SJCRH30 (cell line): ENCODE measurements at places on chromosomes 7 and 10. TPM values are rescaled to one million over a fixed set of nuclear protein-coding genes. Genes with fewer than 3 reads are reported as not detected.

GPR15LG gene
- not detected in 2 replicates for total RNA-seq

DNA sequence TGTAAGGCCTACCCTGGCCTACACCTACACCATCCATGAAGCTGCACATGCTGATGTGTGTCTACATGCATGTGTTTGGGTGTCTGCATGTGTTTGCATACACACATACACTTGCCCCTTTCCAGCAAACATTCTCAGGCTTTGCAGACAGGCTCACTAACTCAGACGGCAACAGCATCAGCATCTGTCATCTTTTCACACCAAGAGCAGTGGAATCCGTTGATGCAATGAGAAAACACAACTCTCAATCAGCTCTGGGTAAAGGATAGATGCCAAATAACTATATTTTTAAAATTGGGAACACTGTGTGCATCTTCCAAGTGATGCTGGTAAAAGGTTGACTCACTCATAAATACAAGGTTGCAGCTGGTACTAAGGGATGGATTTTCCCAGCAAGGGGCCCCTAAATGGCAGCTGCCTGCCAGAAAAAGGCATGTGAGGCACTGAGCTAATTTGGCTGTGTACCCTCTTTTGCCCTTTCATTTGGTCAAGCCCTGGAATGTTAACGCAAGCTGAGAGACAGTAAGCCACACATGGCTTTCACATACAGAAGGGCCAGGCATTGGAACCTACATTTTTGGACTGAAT lies 296.3 kb upstream of the NPSR1 start:
- no peak overlapping the region for H3K27ac ChIP-seq
- H3K4me1 ChIP-seq, result no peaks in the 10 kb centered on the region
- DNase-seq, result no peak
- no peaks in the 10 kb centered on the region for H3K27me3 ChIP-seq

- H3K27me3 ChIP-seq, result no peaks in the 10 kb centered on the region
- no peak overlapping the region for H3K27ac ChIP-seq
- no peak overlapping the region for H3K4me3 ChIP-seq
- DNase-seq, result no peak
- H3K4me1 ChIP-seq, result no peaks in the 10 kb centered on the region
Observed at GRCh38 chr10:131049016-131049415, 262.5 kb downstream of the TCERG1L start.

DNA sequence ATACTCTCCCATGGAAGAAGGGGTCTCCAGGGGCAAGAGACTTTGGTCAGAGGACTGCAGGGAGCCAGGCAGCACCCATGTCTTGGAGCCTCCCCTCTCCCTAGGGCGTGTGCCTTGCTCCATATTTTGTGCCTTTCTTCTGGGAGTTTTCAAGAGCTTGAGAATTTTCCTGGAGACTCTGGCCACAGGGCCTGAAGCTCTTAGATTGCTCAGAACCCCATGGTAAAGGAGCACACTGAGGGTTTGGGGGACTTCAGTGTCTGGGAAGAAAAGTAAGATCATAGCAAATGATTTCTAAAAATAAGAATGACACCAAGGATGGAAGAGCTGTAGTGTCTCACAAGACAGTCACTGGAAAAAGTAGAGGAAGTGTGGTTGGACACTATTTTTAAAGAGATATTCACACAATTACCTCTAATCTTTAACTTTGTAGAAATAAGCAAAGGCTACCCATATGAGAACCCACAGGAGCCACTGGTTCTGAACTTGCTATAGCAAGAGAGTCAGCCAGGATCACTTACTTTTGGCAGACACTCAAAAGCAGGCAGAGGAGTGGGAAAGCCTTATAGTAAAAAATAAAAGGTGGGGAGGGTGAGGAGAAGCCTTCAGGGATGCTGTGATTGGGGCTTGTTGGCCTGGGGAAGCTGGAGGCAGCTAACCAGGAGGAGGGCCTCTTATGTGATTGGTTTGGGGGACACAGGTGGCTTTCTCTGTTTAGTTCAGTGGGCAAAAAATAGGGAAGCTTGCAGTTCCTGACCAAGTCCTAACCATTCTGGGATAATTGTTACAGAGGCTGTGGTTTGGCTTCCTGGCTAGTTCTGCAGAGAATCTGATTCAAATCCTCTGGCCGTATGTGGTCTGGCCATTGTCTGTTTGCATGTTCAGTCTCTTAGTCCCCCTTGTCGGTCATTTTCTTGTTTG lies 5.1 kb upstream of the CSGALNACT2 start:
- no peaks in the 10 kb centered on the region for H3K36me3 ChIP-seq
- no peak for DNase-seq
- no peaks in the 10 kb centered on the region for H3K27me3 ChIP-seq
- no peak overlapping the region for H3K27ac ChIP-seq
- H3K4me3 ChIP-seq, result no peak overlapping the region

DNA sequence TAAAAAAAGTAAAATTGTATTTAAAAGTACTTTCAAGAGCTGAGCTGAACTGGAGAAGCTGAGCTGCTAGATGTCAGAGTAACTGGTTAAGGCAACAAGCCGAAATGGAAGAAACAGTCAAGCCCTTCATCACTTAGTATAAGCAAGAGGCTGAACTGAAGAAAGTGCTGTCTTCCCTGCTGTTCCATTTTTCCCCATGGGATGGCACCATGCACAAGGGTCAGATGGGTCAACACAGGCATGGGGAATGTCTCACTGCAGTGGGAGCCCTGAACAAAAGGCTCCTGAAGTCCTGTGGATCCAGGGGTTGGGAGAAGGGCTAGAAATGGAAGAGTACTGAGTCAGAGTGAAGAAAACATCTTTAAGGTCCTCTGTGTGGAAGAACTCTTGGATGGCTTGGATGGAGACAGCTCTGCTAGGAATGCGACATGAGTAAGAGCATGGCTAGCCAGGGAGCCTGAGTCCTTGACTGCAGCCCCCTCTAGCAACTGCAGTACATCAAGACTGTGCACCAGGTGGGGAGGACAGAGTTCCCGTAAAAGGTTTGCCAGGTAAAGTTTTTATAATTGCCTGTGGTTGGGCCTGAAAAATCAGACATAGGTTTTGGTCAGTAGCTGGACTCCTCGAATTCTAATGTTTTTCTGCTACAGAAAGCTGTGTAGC lies 348.3 kb downstream of the GPR158 start:
- H3K27me3 ChIP-seq, result no peaks in the 10 kb centered on the region; the same call in 1 of the 2 replicates
- H3K4me1 ChIP-seq, result no peaks in the 10 kb centered on the region
- no peak overlapping the region for H3K4me3 ChIP-seq
- DNase-seq, result peak; percentile 12
- no peak overlapping the region for H3K27ac ChIP-seq

DNA sequence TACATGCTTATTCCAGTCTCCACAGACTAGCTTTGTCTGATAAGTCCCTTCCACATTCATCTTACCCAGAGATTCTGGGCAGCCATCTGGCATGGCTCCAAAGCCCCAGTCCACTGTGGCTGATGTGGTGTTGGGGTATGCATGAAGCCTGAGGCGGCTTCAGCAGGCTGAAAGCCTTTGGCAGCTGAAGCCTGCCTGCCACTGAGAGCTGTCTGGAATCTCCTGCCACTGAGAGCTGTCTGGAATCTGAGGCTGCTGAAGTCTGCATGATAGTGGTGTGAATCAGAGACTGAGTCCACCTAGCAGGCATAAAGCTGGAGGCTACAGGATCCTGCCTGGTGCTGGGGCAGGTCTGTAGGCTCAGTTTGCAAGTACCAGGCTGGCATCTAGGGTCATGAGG lies 87.1 kb downstream of the DYNC1I1 start:
- H3K27me3 ChIP-seq, result no peaks in the 10 kb centered on the region
- H3K36me3 ChIP-seq, result no peaks in the 10 kb centered on the region
- H3K4me3 ChIP-seq, result no peak overlapping the region
- peak overlapping the region; percentile 62 for H3K27ac ChIP-seq
